Naive B cell (primary cell): ENCODE measurements at places on chromosomes 3 and 15. TPM values are rescaled to one million over a fixed set of nuclear protein-coding genes. Genes with fewer than 3 reads are reported as not detected.

- H3K27me3 ChIP-seq, result peaks cover 8% of the 10 kb centered on the region
- no peak overlapping the region for H3K27ac ChIP-seq
- no peak overlapping the region for H3K4me3 ChIP-seq
- no peaks in the 10 kb centered on the region for H3K36me3 ChIP-seq
These were observed 53.6 kb upstream of the THRB start for GRCh38 chr3:24548278-24548677.

- H3K4me1 ChIP-seq, result no peaks in the 10 kb centered on the region
- no peaks in the 10 kb centered on the region for H3K27me3 ChIP-seq
- H3K36me3 ChIP-seq, result no peaks in the 10 kb centered on the region
- H3K27ac ChIP-seq, result no peak overlapping the region
- no peak for DNase-seq
- no peak overlapping the region for H3K4me3 ChIP-seq
These were observed 279.0 kb downstream of the MFSD1 start for GRCh38 chr3:159080821-159081220.

DNA sequence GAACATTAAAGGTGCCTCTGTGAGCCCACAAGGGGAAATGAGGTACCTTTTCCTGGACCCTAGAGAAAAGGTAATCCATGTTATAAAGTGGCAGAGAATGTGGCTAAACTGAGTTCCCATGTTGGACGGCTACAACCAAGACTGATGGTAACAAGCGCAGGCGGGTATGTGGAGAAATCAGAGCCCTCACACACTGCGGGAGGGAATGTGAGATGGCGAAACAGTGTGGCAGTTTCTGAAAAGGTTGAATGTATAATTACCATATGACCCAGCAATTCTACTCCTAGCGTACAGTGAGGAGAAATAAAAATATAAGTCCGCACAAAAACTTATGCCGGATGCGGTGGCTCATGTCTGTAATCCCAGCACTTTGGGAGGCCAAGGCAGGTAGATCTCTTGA lies 24.1 kb upstream of the SHISA5 start:
- DNase-seq, result no peak
- H3K36me3 ChIP-seq, result no peaks in the 10 kb centered on the region
- no peaks in the 10 kb centered on the region for H3K4me1 ChIP-seq
- no peak overlapping the region for H3K27ac ChIP-seq
- H3K27me3 ChIP-seq, result no peaks in the 10 kb centered on the region
- no peak overlapping the region for H3K4me3 ChIP-seq

The ZDHHC3 gene
- polyA plus RNA-seq, result 31.1 TPM

The LYSMD4 gene
- polyA plus RNA-seq, result 2.7 TPM
